ENCODE measurements at places on chromosomes 6 and 20.

DNA sequence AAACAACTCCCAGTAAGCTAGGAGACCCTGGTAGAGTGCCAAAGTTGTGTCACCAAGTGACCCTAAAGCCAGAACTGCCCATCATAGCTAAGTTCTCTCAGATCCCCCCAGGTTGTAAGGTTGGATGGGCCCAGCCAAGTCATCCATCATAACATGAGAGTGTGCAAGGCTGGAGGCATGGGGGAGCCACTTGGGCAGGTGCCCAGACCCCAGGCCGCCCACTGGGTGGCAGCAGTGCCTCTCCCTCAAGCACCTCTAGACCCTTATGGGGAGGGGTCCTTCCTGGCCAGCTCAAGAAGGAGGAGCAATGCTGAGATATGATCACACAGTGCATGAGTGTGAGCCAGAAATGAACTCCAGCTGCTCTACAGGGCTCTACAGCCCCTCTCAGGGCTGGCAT lies 154.5 kb downstream of the MYLK4 start:
- no peak for DNase-seq

DNA sequence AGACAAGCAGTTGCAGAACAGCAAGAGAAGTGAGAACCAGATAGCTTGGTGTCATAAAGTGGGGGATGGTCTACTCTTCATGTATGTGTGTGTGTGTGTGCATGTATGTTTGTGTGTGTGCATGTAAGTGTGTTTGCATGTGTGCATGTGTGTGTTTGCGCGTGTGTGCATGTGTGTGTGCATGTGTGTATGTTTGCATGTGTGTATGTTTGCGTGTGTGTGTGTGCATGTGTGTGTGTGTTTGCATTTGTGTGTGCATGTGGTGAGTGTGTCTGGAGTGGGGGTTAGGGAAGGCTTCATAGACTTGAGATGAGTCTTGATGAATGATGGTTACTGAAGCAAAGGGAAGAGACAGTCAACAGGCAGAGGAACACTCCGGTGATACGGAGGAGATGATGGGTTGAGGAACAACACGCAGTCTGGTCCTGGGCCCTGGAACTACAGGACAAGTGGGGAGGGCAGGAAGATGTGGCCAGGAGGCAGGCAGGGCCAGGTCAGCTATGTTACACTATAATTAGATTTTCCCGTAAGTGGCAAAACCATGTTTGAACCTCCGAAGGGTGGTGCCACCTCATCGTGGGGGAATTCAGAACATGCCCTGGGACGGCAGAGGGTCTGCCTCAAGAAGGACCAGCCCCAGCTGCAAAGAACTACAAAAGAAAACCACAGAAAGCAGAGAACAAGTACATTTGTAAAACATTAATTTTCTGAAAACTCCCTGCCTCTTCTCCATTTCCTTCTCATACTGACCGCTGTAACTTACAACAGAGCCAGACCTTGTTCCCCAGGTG lies 38.7 kb upstream of the PDE10A start:
- no peak for DNase-seq

GRCh38 chr20:33689973-33690372 lies 3.8 kb upstream of the E2F1 start:
- DNase-seq = no peak

DNA sequence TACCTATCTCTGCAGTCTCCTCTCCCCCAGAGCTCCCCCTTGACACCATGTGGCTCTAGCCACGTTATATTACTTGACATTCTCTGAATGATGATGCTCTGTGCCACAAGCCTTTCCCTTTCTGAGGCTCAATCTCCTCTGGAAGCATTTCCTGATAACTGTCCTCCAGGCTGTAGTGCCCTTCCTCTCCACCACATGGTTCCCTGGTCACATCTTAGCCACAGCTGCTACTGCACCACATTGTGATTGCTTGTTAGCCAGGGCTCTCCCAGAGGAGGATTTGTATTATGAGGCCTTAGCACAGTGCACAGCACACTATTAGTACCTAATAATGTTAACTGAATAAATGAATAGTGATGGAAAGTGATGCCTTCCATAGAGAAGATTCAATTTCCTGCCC lies 63.9 kb upstream of the RCAN2 start:
- no peak for DNase-seq

DNA sequence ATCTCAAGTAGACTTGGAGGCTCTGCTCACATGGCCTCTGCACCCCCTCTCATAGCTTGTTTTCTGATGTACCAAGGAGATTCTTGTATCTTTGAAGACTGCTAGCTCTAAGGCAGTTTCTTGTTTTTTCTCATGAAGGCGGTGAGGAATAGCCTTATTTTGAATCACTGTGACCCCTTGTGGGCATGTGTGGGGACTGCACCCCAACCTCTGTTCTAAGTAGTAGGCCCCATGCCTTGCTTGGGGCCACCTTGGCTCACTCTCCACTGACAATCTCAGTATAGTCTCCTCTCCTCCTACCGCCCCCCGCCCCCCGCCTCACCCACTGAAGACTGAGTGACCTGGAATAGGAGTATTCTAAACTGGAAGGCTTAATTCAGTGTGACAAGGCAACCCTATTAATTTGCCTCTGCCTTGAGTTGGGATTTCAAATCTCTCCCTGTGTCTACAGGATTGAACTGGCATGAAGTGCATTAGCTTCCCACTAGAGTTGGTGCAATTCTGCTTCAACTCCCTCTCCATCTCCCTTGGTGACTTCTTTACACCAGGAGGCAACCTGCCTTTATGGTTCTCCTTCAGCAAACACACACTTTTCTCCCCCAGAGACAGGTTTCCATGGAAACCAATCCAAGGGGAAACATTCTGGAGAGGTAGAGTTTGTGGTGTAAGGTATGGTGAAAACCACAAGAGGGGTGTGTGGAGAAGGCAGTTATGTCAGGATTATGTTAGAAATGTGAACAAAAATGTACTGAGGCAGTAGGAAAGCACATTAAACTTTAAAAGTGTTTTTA lies 75.4 kb upstream of the ECI2 start:
- DNase-seq = peak; percentile 71

- DNase-seq = no peak
Observed at GRCh38 chr20:25355011-25355595, 35.5 kb downstream of the ABHD12 start.

DNA sequence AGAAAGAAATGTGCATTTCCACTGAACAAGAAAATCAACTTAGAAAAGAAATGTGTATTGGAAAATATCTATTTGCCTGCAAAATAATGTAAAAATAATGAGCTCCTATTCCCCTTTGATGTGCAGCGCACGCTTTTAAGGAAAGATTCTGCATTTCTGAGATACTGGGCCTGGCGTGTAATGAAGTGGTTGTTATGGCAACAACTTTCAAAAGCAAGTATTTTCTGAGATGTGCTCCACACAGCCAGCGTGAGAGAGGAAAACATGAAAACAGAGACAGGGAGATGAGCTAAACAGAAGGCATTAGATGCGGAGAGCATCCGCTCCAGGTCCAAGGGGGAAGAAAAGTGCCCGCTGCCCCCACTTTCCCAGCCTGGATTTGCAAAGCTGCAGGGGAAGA lies 39.1 kb upstream of the GTSF1L start:
- DNase-seq = no peak

DNA sequence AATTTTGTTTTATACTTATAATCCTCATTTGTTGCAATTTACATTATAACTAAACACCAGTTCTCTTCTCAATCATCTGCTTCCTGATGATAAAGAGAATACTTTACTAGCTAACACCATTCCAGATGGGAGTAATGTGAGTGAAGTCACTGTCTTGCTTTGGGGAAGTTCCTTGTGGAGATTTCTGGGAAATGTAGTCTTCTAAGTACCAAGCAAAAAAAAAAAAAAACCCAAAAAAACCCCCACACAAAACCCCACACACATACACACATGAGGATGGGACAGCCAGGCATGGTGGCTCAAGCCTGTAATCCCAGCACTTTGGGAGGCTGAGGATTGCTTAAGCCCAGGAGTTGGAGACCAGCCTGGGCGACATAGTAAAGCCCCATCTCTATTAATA lies 2.2 kb upstream of the SNPH start:
- no peak for DNase-seq

DNA sequence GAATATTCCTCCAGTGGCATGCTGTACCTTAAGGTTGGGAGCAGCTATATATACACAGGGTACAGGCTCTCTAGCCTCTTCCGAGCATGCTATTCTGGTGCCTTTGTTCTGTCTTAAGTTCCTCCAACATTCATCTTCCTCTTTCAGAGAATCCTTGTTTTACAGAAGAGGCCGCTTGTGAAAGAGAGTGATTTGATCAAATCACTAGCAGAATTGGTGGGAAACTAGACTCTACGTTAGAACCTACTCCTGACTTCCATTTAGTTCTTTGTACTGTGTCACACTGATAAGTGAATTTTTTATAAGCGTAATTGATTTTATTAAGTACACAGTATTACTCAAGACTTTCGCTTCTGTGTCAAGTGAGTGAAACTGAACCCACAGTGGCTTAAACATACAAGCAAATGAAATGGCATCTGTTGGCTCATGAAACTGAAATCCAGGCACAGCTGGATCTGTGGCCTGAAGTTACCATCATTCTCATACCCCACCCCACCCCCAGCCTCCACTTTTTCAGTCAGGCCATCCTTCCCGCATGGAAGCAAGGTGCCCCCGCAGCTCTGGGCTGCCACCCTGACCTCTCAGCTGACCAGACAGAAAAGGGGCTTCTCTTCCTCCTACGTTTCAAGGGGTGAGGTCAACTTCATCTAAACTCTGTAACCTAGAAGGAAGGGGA lies 102.3 kb downstream of the RPP40 start:
- DNase-seq = no peak

GRCh38 chr6:9252799-9253198 lies 817.5 kb upstream of the SLC35B3 start:
- no peak for DNase-seq

DNA sequence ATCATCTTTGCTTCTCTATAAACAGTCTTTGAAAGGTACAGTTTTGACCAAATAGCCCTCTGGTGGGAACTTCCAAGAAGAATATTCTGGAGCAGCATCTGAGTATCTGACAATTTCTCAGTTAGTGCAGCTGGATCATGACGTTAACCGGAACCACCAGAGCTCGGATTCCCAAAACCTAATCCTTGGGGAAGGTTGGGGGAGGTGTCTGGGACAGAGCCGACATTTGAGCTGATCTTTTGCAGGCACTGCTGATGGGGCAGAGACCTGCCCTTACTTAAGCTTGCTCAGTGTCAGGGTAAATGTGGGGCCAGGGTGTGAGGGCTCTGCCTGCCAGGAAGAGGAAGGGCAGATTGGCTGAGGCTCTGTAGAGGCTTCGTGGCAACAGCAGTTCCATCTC lies 416.6 kb downstream of the DHX35 start:
- DNase-seq = no peak

GRCh38 chr6:167219967-167220512 lies 62.3 kb upstream of the GPR31 start:
- no peak for DNase-seq

- no peak for DNase-seq
Observed at GRCh38 chr20:8330319-8330784, 198.3 kb downstream of the PLCB1 start.

GRCh38 chr6:158958504-158959386 lies 41.3 kb downstream of the RSPH3 start:
- DNase-seq = no peak

DNA sequence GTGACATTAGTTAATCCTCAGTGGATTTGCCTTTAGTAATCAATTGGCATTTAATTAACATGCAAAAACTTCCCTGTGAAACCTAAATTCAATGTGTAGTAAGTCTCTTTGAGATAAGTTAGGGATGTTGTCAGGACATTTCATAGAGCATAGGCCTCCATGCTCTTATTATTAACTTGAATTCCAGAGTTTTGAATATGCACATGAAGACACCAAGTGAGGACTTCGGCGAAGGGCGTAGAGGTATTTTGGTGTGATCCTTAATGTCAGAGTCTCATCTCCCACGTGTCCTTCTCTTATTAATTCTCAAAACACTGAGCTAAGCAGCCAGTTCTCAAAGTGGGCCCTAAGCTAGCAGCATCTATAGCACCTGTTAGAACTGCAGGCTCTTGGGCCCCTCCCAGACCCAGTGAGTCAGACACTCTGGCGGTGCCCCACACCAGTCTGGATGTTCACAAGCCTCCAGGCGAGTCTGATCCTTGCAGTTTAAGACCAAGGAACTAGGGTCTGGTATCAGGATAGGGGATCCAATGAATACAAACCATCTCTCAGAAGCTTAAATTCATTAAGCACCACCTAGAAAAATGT lies 292.1 kb downstream of the QKI start:
- DNase-seq = no peak

DNA sequence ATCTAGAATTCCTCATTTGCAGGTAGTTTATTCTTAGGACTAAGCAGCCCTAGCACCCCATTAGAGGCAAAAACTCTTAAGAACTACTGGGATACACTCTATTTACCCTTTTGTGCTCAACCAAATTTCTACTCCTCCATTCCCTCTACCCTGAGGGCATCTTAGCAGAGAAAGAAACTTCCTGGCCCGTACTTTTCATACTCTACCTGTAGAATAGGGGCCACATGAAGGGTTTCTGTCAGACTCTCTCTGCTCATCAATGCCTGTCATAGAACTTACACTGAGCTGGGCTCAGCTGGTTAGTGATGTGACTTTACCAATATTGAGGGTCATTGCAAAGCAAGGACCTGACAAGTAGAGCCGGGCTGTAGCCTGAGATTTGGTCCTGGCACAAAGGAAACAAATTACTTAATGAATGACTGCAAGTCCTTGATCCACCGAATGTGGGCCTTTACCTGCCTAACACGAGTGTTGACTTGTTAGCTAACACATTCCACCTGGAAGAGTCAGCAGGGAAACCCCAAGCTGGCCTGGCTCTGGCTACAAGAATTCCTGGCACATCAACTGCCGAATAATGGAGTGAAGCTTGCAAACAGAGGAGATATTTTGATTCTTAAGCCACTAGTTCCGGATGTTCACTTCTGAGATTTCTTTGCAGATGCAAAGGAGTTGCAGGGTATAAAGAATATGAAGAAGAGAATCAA lies 280.5 kb upstream of the JAG1 start:
- no peak for DNase-seq

- no peak for DNase-seq
Observed at GRCh38 chr6:142302421-142303175, 791 bp downstream of the ADGRG6 start.

DNA sequence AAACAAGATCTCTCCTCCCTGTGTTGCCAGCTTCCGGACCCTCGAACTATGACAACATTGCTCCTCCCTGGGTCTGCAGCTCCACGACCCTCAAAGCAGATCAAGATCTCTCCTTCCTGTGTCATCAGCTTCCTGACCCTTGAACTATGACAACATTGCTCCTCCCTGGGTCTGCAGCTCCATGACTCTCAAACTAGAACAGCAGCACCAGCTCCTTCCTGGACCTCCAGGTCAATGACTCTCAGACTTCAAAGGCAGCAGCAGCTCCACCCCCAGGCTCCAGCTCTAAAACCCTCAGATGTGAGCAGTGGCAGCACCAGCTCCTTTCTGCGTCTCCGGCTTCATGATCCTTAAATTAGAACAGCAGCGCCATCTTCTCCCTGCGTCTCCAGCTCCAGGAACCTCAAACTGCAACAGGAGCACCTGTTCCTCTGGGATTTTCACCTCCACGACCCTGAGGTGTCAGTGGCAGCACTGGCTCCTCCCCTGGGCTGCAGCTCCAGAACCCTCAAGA lies 341.0 kb upstream of the SULF2 start:
- no peak for DNase-seq

Data from stimulated activated CD4-positive, alpha-beta T cell treated with anti-CD3 and anti-CD28 coated beads, Interleukin-12 subunit alpha, Interleukin-12 subunit beta, amount 100 ng/mL, for 48 hours (primary cell).